ENCODE measurements at places on chromosomes 5 and 9.

- no peak for DNase-seq
Observed at GRCh38 chr9:124975131-124975530, 34.2 kb upstream of the GOLGA1 start.

GRCh38 chr5:50710838-50711237, 44.4 kb downstream of the PARP8 start:
- DNase-seq, result no peak

DNA sequence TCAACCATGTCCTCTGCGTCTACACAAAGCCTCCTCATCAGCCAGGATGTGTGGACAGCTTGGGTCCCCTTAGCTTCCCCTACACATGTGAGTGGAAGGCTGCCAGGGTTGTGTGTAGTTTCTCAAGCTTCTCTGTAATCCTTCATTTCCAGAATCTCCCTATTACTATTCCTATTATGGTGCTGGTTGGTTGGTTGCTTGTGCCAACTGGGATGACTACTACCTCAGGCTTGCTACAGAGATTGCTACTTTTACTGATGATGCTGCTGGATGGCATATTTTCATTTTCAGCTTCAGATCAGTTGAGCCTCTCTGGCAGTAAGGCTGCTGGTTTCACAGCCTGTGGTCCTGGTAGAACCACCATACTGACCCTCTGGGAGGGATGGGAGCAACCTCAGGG, 39.9 kb downstream of the ATG10 start:
- DNase-seq, result no peak

DNA sequence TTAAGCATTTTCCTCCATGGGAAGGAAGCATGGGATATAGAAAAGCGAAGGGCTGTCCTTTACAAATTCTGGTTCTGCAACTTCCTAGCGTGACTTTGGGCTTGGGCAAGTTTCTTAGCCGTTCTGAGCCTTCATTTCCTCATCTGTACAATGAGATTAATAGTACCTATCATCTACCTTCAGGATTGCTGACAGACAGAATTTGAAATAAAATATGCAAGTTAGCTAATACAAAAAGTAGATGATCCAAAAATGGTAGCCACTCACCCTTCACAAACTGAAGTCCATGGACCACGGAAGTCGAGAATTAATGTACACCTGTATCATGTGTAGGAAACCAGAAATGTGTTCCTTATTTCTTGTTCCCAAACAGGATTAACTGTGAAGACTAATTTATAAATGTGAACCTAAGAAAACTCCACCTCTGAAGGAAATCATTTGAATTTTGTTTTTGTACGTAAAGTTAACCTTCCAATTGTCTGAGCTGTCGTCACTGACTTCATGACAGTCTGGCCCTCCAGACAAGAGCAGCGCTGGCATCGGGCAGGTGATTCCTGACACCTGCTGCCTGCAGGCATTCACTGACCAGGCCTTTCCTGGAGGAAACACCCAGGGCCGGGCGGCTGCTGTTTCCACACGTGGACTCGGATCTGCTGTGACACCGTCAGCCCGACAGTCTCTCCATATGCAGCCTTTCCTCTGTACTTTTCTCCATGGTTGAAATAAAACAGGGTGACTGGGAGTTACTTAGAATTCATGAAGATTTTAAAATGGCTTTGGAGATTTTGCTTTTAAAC, 63.4 kb downstream of the PSMB7 start:
- DNase-seq, result no peak

DNA sequence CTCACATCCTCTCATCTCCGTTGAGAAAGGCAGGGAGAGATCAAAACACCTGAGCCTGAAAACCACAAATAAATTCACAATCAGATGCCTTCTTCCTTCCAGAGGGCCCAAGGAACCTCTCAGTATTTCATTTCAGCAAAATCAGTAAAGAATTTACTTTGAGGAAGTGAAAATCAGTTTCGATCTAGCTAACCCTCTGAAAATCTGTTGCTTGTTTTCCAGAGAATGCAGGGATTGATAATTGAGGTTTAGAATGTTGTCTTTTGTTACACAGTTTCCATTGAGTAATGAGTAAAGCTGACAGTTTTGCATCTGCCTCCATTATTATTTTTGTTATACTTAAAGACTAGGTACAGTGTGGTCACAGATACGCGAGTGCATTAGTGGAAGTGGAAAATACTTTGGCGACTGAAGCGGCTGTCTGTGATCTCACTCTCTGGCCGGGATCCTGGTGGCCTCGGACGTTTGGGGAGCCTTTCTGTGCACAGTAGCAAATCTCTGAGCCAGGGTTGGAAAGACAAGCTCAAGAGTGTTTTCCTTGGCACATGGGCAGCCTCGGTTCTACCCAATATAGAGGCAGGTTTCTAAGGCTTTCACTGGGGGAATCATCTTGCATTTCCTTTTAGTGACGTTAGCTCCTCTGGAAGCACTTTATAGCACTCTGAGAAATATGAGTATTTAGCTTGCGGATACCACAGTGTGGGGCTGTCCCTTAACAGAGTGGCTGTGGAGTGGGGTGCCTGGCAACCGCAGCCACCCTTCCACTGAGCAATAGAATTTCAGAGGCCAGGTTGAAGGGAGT, 32.2 kb upstream of the ANGPTL2 start:
- DNase-seq, result no peak

DNA sequence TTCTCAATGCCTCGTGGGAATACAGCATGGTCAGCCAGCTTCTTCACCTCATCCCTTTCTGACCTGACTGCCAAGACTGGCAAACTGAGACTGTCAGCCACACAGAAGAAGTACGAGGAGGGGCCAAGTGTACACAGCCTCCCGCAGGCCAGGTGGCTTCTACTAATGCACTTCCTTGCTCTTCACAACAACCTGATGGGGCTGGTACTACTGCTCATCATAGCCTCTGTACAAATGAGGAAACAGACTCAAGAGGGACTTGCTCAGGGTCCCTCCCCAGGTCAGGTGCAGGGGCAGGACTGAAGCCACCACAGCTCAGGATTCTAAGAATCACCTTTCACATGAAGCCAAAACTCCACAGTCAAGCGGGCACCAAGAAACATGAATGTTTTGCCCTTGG, 21.3 kb downstream of the NIPAL4 start:
- no peak for DNase-seq

DNA sequence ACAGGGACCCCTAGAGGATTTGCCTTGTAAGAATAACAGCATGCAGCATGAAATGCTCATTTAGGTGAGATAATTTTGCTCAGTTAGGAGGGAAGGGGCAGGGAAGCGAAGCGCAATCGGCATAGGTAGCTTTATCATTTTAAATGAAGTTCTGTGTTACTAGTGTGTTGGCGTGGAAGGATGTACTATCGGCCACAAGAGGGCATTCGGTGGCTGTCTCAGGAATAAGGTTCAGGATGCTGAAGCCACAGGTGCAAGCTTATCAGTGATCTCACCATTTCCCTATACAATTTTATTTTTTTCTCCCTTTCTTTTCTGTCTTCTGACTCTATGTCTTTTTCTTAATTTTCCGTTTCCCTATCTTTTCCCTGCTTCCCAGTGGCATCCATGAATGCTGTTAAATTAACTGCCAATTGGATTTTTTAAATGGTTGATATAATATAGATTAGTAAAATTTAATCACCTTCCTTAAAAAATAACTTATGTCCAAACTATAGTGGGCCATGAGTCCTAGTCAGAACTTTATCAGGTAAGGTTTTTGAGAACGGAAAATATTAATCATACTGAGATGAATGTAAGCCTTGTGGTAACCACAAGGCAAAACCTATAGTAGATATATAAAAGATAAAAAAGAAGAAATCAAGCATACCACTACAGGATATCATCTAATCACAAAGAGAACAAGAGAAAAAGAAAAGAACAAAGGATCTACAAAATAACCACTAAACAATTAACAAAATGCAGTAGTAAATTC, 1.2 kb upstream of the INSL6 start:
- peak; percentile 19 for DNase-seq

DNA sequence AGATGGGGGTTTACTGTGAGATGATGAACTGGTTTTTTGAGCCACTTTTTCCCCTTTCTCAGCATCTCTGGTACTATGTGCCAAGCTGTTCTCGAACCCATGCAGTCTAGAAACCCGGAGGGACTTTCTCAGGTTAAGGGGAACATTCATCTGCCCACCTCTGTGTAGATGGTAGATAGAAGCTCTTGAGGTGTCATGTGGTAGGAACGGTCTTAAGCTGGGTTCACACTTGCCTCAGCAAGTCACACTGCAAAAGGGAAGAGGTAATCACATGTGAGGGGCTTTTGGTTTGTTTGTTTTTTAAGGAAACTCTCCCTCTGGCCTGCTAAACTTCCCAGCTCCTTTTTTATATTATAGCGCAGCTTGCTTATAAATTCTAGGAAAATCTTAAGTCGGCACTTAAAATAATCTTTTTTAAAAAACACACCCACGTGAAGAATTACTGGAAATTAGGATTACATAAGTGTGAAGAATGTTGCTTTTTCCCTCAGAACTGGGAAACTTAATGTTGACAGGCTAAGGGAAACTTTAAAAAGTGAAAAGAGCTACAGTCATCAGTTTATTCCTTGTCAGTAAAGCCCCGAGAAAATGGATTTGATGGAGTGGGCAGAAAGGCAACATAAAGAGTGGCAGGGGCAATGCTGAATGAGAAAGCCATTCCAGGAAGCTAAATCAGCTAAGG, 430.3 kb downstream of the ARHGEF28 start:
- DNase-seq, result no peak

Measured in neural crest cell (in vitro differentiated cells).